ENCODE measurements at places on chromosomes 4 and X.

GRCh38 chrX:71604796-71605568, 13.3 kb downstream of the CXCR3 start:
- DNase-seq = no peak

GRCh38 chr4:116627545-116627944, 457.8 kb downstream of the TRAM1L1 start:
- no peak for DNase-seq

DNA sequence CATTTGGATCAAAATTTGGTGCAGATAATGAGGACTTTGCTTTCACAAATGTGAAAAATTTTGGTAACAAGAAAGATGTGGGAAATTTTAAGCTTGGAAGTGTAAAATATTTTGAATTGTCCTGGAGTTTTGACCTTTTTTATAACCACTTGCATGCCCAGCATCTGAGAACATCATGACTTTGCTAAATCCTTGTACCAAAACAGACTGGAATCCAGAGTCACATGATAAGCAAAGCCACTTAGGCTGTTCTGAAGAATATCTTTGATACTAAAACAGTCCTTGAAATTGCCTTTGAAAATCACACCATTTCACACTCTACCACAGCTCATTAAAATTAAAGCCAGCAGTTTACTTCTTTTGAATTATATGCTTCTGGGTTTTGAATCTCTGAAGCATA, 2.5 kb upstream of the PPM1K start:
- no peak for DNase-seq

GRCh38 chr4:86613734-86614133, 19.6 kb downstream of the PTPN13 start:
- no peak for DNase-seq

DNA sequence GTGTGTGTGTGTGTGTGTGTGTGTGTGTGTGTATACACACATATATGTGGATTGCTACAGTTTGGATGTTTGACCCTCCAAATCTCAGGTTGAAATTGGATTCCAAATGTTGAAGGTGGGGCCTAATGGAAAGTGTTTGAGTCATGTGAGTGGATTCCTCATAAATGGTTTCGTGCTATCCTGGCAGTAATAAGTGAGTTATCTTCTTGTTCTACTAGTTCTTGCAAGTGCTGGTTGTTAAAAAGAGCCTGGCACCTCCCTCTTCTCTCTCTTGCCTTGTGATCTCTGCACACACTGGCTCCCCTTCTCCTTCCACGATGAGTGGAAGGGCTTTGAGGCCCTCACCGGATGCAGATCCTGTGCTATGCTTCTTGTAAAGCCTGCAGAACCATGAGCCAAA, 344.1 kb downstream of the SH2D1A start:
- no peak for DNase-seq

- DNase-seq = no peak
Measured at GRCh38 chr4:113618205-113618604, 143.3 kb downstream of the CAMK2D start.

- DNase-seq = no peak
Measured at GRCh38 chr4:88780389-88780788, 82.8 kb upstream of the NAP1L5 start.

GRCh38 chr4:127448986-127449385, 183.8 kb upstream of the INTU start:
- DNase-seq = no peak
